ENCODE measurements at places on chromosomes 6 and 20.

DNA sequence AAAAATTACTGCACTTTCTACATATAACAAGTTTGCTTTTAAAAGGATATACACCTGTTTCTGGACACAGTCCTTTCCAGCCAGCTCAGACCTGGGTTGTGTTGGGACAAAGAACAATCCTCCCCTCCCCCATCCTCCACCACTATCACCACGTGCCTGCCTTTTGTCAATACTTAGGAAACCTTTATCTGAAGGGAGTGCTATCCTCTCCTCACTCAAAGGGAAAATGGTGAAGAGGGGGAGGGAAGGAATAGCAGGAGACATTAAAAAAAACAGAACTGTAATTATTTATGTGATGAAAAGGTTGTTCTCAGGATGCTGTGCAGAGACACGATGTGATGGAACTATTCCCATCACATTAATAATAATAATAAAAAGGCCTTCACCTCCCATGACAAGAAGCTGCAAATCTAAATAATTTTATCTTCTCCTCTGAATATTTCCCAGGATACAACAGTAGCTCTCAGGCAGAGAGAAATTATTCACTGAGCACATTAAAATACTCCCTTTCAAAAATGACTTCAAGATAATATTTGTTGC lies 105.5 kb downstream of the NRSN1 start:
- no peak for DNase-seq

DNA sequence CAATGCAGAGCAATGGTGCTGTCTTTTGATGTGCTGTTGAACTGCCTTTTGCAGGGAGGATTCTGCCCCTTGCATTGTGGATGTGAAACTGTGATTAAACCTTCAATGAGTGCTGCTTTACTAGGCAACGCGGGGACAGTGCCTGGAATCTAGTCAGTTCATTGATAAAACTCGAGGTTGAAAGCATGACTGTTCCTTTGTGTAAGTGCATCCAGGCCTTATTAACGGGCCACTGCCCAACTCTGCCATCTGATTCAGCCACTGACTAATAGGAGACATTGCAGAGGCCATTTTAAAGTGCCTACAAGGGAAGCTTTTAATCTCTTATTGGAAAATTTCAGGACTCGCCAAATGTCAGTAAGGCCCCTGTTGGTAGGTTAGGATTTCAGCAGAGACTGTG lies 49.3 kb downstream of the SLC35F1 start:
- DNase-seq: no peak

DNA sequence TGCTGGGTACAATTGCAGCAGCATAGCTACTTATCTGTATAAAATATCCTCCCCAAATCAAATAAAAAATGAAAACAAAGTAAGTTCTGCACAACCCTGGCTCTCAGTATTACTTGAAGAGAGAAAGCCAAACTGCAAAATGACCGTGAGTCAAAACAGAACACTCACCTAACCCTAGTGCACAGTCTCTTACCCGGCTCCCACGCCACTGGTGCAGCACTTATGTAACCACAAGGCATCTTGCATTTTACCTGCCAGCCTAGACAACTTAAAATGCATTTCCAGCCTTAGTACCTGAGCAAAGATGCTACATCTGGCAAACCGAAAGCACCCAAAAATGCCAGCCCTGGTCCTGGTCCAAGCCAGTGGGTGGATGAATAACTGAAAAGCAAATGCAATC lies 12.4 kb upstream of the SIRPB1 start:
- DNase-seq: peak; percentile 64

- no peak for DNase-seq
Measured at GRCh38 chr6:137282254-137282653, 63.1 kb upstream of the IFNGR1 start.

DNA sequence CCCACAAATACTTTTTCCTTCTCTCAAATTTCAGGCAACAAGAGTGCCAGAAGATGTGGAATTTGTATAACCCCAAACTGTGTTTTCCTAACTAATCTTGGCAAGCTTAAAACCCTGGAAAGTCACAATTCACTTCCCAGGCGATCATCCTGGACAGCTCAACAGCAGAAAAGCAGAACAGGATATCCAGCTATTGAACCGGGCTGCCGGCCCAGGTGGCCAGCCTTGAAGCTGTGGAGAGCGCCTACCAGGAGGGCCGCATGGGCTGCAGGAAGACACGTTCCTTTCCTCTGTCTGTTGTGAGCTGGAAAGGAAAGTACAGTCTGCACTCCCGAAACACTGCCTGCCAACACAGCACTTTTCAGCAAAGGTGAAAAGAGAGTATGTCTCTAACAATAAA lies 719.7 kb upstream of the MARCKS start:
- peak; percentile 78 for DNase-seq

DNA sequence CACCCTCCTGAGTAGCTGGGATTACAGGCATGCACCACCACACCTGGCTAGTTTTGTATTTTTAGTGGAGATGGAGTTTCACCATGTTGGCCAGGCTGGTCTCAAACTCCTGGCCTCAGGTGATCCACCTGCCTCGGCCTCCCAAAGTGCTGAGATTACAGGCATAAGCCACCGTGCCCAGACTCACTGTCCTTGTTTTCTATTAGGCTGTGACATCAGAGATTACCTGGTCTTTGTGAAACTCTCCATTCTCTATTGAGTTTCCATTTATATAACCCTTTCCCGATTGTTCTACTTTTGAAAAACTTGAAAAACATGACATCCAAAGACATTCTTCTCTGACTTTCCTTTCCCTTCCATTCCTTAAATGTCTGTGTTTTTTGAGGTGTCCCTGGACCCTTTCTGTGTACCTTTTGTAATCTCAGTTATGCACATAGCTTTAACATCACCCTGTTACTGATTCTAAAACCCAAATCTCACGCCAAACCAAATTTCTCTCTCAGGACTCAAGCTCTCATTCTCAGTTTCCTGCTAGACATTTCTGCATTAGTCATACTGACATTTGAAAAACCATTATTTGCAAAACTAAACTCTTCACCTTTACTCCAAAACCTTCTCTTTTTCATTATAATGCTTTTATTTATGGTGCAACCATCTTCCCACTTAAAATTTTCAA lies 137.0 kb downstream of the KHDC1L start:
- no peak for DNase-seq

DNA sequence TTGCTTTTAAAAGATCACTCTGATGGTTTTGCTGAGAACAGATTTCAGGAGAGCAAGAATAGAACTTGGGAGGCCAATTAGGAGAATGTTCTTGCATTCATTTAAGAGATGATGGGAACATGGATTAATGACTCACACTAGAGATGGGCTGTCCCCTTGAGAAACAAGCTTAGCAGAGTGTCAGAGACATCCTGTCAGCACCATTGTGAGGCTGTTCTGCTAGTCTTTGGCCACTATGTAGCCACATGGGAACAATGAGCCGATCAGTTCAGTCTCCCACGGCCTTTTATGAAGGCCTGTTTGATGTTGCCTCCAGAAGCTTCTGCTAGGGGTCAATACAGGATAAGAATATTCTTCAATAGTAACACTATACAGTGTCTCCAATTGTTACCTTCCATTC lies 113.0 kb upstream of the EYA4 start:
- DNase-seq: no peak

- DNase-seq: no peak
Measured at GRCh38 chr20:35988910-35989463, 20.6 kb downstream of the CNBD2 start.

DNA sequence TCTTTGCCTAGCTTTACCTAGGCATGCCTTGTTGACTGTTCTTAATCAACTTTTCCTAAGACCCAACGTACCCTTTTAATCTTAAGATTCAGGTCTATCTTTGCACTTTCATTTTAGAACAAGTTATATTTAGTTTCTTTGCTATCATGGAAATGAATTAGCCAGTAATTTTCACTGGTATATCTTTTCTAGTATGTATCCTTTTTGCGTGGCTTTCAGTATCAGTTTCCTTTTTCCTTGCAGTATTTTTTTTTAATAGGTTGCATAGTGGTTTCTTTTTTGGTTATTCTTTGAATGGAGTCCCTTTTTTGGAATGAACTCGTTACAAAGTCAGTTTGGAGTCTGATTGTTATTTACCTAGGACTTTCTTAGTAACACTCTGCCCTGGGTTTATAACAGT lies 7.3 kb downstream of the ANKEF1 start:
- no peak for DNase-seq

- no peak for DNase-seq
Measured at GRCh38 chr6:20633566-20634340, 99.5 kb downstream of the CDKAL1 start.

DNA sequence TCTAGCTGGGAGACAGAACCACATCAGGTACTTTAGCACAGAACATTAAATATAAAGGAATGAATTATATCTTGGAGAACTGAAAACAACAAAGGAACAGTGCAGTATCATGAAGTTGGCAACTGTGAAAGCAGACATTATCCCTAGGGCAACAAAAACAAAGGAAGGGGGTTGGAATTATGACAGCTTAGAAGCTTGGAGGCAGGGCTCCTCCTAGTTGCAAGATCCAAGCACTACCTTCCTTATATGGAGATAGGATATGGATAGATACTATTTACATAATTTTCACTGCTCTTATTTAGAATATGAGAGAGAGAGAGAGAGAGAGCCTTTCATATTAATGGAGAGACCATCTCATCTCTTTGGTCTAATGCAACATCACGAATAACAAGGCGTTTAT lies 27.0 kb downstream of the TMEM14A start:
- no peak for DNase-seq

GRCh38 chr6:27836783-27837624 lies 75.2 kb downstream of the OR2B2 start:
- DNase-seq: peak; percentile 87

GRCh38 chr6:79238919-79239318 lies 4.4 kb upstream of the HMGN3 start:
- no peak for DNase-seq

DNA sequence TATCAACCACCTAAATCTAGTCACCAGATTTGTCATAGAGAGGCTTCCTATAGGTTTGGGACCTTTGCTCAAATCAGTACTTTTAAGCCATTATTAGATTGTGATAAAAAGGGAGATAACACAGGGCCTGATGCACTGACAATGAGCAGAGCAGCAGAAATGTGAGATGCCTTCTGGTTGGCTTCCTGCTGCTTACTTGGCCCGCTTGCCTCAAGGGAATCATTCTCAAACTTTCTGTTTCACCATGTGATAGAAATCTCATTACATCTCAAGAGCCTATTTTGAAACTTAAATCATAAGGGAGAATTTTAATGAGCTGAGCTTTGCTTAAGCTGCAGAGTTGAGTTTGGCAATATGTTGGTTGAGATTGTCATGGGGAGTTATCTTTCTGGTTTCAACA lies 606.0 kb downstream of the DHX35 start:
- DNase-seq: no peak

- DNase-seq: no peak
Measured at GRCh38 chr20:7672571-7672970, 267.7 kb downstream of the HAO1 start.

- DNase-seq: no peak
Measured at GRCh38 chr6:30769088-30769852, 24.9 kb upstream of the IER3 start.

- DNase-seq: peak; percentile 81
Measured at GRCh38 chr6:34182751-34183531, 37.1 kb upstream of the GRM4 start.

Measured in spleen (tissue), 13 donors.